Heart left ventricle (tissue), 16 donors: ENCODE measurements at places on chromosomes 3 and 15. TPM values are rescaled to one million over a fixed set of nuclear protein-coding genes. Genes with fewer than 3 reads are reported as not detected.

MNS1 gene
- 1.4 TPM for total RNA-seq

- DNase-seq, result no peak
- H3K27me3 ChIP-seq, result no peaks in the 10 kb centered on the region
- peak overlapping the region; percentile 44 for H3K4me3 ChIP-seq
- H3K27ac ChIP-seq, result peak overlapping the region; percentile 89
- H3K36me3 ChIP-seq, result no peaks in the 10 kb centered on the region
Measured at GRCh38 chr3:126266850-126267168, 86.4 kb upstream of the ALDH1L1 start.

DNA sequence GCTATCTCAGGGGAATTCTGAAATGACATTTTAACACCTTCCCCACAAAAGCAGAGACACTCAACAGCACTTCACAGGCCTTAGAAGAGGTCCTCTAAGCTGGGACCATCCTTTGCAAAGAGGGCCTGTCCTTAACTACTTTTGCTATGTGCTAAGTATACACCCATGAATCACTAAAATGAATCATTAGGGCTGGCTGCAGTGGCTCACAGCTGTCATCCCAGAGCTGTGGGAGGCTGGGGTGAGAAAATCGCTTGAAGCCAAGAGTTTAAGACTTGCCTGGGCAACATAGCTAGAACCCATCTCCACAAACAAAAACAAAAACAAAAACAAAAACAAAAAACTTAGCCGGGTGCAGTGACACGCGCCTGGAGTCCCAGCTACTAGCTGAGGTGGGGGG, 53.9 kb upstream of the MELTF start:
- H3K27ac ChIP-seq, result no peak overlapping the region
- peaks cover 21% of the 10 kb centered on the region for H3K36me3 ChIP-seq
- H3K4me1 ChIP-seq, result peaks cover 5% of the 10 kb centered on the region

DNA sequence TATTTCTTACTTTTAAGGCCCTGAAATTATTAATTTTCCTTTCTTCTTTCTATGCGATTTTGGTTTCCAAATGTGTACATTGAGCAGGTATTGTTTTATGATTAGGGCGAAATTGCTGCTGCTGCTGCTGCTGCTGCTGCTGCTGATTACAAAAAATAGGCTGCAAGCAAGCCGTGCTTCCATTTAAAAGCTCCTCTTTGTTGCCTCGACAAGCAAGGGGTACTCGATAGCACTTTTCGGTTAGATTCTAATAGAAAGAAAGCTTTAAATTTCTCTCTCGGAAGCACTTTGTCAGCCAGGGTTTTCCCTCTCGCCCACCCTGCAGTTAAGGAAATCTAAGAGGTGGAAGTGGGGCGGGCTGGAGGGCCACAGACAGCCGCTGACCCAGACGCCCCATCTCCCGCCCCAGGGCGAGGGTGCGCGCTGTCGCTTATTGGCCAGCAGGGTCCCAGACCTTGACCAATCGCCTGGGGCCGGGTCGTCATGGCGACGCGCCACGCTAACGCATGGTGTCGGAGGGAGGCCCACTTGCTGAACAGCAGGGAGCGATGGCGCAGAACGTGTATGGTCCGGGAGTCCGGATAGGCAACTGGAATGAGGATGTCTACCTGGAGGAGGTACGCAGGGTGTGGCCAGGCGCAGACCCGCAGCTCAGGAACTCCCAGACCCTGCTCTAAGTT, at the start of gene CFAP161:
CFAP161 (plus strand) TSS at position 489 of the 680 bp plus-strand sequence; CDS start at position 549, 60 bp downstream.
- H3K36me3 ChIP-seq, result no peaks in the 10 kb centered on the region
- no peaks in the 10 kb centered on the region for H3K4me1 ChIP-seq
- peaks cover 3% of the 10 kb centered on the region for H3K27me3 ChIP-seq
- no peak within 1 kb of the TSS for H3K4me3 ChIP-seq
